Chondrocyte (in vitro differentiated cells): ENCODE measurements at places on chromosomes 4 and X.

DNA sequence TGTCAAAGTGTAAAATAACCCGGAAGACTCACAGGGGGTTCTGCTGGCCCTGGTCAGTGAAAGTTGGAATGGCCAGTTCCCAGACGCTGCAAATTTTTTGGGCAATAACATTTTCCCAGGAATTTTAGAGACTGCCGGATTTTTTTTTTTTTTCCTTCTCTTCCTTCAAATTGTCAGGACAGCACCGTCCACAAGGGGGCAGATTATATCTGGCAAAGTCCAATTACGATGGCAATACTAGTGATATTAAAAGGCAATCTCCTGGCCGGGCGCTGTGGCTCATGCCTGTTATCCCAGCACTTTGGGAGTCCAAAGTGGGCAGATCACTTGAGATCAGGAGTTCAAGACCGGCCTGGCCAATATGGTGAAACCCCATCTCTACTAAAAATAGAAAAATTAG lies 20.5 kb downstream of the SLC25A5 start:
- DNase-seq = no peak

- DNase-seq = no peak
These were observed 984.6 kb upstream of the TENM3 start for GRCh38 chr4:181258569-181258968.

DNA sequence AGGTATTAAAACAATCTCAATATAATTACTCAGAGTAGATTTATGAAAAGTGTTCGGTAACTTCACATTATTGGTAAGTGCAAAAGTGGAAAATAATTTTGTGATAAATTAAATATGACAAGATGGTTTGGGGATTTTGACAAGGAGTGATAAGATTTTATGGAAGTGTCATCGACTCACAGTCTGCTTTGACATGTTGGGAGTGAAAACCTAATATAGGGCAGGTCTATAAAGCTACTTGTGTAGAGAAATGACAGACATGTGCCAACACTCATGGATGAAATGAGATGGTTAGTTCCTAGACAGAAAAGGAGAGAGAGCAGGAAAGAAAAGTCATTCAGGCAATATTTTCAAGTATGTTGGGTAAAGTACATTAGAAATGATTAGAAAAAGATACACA lies 456.8 kb downstream of the TRAM1L1 start:
- no peak for DNase-seq

DNA sequence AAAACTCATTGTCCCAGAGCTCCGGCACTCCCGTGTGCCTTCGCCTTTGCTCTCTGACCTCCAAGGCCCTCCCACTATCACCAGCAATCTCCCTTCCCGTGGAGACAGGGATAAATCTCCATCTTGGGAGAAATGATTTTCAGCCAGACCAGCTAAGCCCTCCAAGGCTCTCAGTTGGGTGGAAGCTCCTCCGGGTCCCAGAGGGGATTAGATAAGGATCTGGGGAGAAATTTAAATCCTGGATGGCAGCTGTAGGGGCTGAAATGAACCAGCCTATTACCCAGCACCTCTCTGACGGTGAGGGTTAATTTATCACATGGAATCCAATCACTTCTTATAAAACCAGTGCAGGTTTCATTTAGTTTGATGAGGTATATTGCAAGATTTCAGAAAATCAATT lies 366.2 kb downstream of the FBXW7 start:
- DNase-seq = no peak

DNA sequence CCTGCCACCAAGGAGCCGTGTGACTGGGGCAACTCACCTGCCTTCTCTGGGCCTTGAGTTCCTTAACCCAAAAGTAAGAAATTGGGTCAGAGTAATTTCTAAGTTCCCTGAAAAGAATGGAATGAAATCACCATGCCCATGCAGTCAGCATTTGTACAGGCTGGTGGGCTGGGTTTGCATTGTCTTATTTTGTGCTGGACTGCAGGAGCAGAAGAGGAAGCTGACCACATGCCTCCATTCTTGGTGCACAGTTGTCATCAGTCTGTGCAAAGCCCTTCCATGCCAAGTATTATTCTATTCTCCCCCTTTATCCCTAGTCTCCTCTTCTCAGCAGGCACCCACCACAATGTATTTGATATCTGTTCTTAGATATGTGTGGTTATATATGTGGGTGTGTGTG lies 56.3 kb downstream of the FHDC1 start:
- DNase-seq = no peak

- DNase-seq = no peak
These were observed 11.9 kb downstream of the ENPEP start for GRCh38 chr4:110487873-110488272.

GRCh38 chrX:70030301-70030767 lies 19.4 kb downstream of the AWAT2 start:
- DNase-seq = no peak

- no peak for DNase-seq
These were observed 8.7 kb downstream of the EGF start for GRCh38 chr4:109921384-109921808.
